ENCODE measurements at places on chromosomes 6 and 20.

DNA sequence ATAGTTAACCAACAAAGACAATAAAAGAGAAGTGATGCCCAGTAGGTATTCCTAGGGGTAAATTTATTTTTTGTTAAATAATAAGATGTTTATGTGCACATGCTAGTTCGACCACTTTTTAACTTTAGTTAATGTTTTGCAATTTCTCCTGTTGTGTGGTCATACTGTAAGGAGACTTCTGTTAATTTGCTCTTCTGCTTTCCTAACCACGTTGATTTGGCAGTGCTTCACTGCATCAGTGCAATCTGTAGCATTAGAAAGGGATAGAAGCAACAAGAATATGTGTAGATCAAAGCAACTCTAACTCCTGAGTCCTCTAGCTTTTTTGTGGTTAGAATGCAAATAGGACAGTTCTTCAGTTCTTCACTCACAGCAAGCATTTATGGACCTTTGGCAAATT lies 13.9 kb downstream of the MYB start:
- no peak for DNase-seq

DNA sequence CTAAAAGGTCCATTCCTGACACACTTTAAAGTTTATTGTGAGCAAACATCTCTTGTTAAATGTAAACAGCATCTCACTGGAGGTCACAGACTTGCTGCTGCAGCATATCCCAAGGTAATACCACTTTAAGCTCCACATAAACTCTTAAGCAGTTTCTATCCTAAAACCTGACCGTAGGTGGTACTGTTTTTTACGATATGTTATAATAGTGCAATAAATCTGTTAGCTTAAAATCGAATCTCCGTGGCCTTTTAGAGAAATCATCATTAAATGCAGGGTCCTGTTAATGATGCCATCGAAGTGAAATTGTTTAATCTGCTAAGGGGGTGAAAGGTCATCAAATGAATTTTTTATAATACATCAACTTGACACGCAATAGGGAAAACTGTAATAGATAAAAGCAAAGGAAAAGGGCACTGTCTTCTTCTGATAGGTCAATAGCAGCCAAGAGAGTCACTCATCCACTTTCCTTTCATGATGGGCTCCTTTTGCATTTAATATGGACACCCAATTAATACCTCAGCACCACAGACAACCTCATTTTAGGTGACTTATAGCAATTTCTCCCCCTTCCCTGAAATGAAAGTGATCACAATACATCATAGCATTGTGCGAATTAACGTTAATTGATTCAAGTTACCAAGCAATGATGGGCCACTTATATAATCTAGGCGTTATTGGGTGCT lies 436.1 kb downstream of the PKHD1 start:
- DNase-seq = no peak

GRCh38 chr6:118054082-118054481 lies 147.0 kb downstream of the SLC35F1 start:
- DNase-seq = no peak

GRCh38 chr20:57013741-57014140 lies 252.7 kb downstream of the BMP7 start:
- DNase-seq = no peak

DNA sequence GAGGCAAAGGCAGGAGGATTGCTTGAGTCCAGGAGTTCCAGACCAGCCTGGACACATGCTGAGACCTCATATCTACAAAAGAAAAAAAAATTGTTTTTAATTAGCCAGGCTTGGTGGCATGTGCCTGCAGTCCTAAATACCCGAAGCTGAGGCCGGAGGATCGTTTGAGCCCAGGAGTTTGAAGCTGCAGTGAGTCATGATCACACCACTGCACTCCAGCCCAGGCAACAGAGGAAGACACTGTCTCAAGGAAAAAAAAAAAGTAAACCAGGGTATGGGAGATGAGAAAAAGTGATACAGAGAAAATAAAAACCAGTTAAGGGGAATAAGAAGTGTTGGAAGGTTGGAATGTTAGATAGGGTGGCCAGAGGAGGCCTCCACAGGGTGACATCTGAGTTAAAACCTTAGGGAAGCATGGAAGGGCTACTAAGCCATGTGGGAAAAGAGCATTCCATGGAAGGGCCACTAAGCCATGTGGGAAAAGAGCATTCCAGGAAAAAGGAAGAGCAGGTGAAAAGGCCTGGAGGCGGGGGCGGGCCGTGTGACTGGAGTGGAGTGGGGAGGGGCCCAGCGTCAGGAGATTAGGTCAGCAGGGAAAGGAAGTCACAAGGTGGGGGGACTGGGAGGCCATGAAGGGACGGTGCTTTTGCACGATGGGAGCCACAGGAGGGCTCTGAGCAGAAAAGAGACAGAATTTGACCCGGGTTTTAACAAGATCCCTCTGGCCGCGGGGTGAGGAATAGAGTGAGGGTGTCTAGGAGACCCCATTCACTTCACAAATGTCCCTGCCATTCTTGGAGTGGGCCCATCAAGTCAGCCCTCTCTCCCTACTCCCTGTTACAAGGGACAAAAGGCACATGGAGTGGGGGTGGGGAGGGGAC lies 18.3 kb downstream of the CPNE5 start:
- no peak for DNase-seq

GRCh38 chr6:116314218-116314617 lies 34.5 kb upstream of the TSPYL1 start:
- DNase-seq = no peak

GRCh38 chr6:3355011-3355357 lies 96.2 kb downstream of the PSMG4 start:
- DNase-seq = no peak

DNA sequence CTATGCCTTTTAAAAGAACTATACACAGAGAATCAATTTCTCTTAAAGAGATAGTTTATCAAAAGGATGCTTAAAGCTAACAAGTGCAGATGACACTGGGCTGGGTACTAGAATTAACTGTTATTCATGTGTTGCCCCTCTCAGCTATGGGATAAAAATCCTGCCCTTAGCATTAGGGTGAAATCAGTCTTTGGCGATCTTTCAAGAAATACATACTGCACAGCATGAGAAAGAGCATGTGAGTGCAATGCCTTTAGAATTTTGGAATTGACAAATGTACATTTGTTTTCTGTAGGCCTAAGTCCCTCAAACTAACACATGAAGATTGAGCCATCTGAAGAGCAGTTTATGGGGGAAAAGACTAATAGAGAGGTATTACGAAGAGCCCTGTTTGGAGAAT lies 115.4 kb downstream of the ZFP64 start:
- no peak for DNase-seq

GRCh38 chr20:53161073-53161472 lies 188.9 kb downstream of the TSHZ2 start:
- no peak for DNase-seq

- no peak for DNase-seq
These were observed 154.3 kb downstream of the ANKRD60 start for GRCh38 chr20:58073945-58074856.

DNA sequence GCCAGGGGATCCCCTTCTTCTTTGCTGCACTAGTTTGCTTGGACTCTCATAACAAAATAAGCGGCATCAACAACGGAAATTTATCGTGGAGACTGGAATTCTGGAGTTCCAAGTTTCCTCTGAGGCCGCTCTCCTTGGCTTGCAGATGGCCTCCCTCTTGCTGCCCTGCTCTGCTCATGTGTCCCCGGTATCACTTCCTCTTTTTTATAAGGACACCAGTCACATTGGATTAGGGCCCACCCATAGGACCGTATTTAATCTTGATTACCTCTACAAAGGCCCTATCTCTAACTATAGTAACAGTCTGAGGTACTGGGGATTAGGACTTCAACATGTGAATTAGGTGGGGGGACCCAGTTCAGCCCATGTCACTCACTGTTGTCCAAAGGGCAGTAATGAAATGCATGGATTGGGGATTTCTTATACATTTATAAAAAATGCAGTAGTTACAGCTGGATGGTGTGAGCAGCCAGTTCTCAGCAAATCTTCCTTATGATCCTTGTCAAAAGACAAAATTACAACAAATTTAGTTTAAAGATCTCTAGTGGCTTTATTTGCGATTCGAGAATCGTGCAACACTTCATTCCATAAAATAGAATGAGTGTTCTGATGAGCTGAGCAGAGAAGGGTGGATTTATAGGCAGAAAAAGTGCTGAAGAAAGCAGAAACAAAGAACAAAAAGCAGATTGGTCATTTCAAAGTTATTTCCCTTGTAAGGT lies 59.3 kb upstream of the AKAP12 start:
- no peak for DNase-seq

- DNase-seq = no peak
These were observed 34.4 kb upstream of the ZNF184 start for GRCh38 chr6:27507041-27507956.

GRCh38 chr6:26240157-26241032 lies 124.6 kb upstream of the BTN3A2 start:
- DNase-seq = peak; percentile 59

DNA sequence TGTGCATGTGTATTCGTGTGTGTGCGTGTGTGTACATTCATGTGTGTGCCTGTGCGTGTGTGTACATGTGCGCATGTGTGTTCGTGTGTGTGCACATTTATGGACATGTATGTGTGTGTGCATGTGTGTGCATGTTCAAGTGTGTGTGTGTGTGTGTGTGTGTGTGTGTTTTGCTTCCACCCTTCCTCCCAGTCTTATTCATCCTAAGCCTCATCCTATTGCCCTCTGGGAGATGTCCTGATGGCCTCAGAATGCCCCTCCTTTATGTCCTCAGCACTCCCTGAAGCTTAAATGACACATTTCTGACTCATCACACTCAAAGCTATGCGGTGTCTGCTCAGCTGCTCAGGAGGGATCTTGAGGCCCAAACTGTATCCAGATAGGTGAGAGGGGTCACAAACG lies 76.6 kb upstream of the CCDC167 start:
- DNase-seq = no peak
